Stimulated activated CD8-positive, alpha-beta memory T cell treated with anti-CD3 and anti-CD28 coated beads, Interleukin-4, amount 100 ng/mL, for 1 hour (primary cell): ENCODE measurements at places on chromosomes 7 and 10.
A peak's percentile ranks its signal among the peaks of the same experiment; 100 is the strongest.

- no peak for DNase-seq
Observed at GRCh38 chr10:13769946-13770345, 183.2 kb downstream of the PRPF18 start.

- DNase-seq = no peak
Observed at GRCh38 chr7:8360564-8361153, 72.8 kb upstream of the NXPH1 start.

GRCh38 chr7:135335628-135336139 lies 102.0 kb downstream of the STRA8 start:
- DNase-seq = peak; percentile 14

DNA sequence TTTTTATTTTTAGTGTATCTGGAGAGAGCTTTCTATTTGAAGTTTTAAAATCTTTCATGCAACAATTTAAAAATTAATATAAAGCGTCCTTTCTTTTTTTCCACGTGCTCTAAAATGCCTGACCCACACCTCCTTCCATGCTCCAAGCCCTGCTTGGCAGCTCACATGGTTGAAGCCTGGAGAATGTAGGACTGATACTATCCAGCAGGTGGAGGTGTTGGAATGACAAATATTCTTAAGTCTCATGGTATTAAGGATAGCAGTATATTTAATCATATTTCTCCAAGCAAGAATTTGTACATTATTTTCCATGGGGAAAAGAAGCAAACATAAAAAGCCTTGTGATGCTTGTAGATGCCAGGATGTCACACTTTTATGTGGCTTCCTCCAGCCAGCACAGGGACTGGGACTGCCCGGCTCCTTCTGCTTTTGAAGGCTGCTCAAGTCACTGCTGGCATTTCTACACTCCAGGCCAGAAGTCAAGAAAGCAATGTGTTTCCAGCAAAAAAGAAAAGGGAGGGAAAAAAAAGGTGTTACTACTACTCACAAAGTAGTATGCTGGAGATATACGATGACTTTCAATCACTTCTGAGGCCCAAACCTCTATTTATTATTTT lies 49.7 kb downstream of the BZW2 start:
- DNase-seq = no peak

- DNase-seq = no peak
Observed at GRCh38 chr7:155776606-155777005, 35.7 kb downstream of the SHH start.

- DNase-seq = no peak
Observed at GRCh38 chr7:93736668-93737369, 153.7 kb downstream of the TFPI2 start.

- DNase-seq = peak; percentile 15
Observed at GRCh38 chr10:127906548-127907377, at the start of gene PTPRE. PTPRE (plus strand) TSS chr10:127907103; CDS start chr10:128040882, 133,779 bp downstream.

DNA sequence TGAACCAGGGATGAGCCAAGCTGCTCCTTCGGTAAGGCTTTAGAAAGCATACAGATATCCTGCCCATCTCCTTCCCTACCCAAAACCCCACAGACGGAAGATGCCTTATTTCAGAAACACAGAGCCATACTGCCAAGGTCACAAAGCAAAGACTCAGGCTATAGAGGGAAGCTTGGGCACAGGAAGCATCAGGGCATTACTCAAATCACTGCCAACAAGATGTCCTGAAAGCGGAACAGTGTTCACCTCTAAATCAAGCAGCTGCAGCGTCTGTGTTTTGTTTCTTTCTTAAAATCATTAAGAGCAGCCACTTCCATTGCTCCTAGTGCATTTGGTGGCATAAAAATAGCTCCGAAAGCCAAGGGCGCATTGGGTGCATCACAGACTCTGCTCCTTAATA lies 307.3 kb downstream of the SORCS1 start:
- no peak for DNase-seq

DNA sequence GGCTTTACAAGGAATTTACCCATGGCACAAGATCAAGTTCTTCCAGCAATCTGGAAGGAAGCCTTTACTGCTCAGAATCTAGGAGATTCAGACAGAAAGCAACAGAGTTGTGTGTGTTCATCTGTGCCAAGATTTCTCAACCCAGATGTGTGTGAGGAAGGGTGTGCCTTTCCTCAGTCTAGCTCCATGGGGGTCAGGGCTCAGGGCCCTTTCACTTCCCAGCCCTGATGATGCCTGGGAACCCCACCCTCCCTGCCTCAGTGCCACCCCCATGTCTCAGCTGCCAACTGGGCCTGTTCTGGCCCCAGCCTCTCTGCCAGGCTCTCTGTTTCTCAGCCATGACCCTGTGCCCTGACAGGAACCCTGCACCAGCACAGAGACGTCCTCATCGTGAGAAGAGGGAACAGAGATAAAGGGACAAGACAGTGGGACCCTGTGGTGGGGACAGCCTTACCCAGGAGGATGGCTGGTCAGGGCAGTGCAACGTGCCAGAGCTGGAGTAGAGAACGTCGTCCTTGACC lies 102.0 kb downstream of the VIPR2 start:
- no peak for DNase-seq

DNA sequence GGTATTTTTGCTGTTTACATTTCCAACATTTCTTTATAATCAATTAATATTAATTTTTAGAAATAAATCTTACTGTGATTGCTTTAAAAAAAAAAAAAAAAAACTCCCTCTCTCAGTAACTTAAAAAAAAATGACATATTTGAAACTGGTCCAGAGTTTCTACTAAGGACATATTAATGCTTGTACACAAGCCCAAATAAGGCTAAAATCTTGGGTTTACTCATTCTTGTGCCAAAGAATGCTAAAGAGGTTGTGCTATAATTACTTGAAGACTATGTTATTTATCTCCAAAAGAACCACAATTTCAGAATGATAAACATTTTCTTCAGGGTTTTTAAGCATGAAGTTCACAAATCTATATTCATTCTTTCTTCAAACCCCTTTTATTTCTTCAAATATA lies 39.4 kb upstream of the PHF14 start:
- no peak for DNase-seq

- DNase-seq = no peak
Observed at GRCh38 chr10:15137636-15138035, 30.9 kb downstream of the NMT2 start.

- no peak for DNase-seq
Observed at GRCh38 chr10:69731698-69732097, 70.0 kb upstream of the COL13A1 start.

GRCh38 chr10:84820120-84820519 lies 491.7 kb downstream of the CCSER2 start:
- DNase-seq = no peak

GRCh38 chr7:140056431-140057142 lies 6.2 kb downstream of the PARP12 start:
- DNase-seq = no peak

GRCh38 chr10:15990535-15991129 lies 130.3 kb upstream of the MINDY3 start:
- no peak for DNase-seq

GRCh38 chr7:114653364-114654088 lies 238.9 kb downstream of the FOXP2 start:
- DNase-seq = no peak

GRCh38 chr7:99767662-99768061 lies 16.3 kb downstream of the CYP3A4 start:
- DNase-seq = no peak

DNA sequence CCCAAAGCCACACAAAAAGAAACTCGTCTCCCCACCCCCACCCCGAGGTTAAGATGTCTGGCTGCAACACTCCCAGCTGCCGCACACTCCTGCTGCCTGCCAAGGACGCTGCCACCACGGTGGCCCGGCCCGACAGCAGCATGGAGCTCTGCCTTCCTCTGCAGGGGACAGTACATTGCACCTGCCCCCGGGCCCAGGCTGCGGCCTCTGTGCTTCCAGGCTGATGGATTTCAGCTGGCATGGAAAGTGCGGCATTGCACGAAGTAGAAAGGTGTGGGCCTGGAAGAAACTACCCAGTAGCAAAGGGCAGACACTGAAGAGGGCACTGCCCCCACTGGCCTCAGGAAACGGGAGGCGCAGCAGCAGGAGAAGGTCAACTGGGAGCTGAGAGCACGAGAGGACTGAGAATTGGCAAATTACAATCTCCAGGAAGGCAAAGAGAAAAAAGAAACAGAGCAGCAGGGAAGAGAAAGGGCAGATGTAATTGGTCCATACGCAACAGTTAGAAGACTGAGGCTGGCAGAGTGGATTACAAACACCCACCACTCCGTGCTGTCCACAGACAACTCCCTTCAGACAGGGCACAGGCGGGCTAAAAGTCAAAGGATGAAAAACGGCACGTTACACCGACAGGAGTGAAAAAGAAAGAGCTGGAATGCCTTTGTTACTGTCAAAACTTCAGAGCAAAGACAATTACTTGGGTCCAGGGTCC lies 117.1 kb upstream of the DIP2C start:
- no peak for DNase-seq

DNA sequence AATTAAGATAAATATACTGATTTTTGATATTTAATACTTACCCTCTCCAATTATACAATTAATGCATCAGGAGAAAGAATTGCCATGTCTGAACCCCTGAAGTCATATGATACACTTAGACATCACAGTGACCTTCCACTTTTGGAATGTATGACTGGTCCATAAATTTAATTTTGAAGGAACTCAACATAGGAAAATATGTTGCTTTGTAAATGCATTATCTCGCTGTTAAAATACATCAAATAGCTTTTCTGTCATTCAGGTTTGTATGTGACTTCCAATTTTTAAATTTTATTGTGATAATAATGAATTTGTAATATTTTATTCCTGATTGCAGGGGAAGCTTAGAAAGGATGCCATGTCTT lies 631.9 kb upstream of the ANKRD30A start:
- no peak for DNase-seq

GRCh38 chr10:4639960-4640359 lies 186.0 kb upstream of the AKR1E2 start:
- DNase-seq = no peak

GRCh38 chr7:97771576-97771975 lies 39.7 kb downstream of the TAC1 start:
- DNase-seq = no peak

- no peak for DNase-seq
Observed at GRCh38 chr10:71584902-71585563, 134.5 kb downstream of the C10orf105 start.

GRCh38 chr10:59176241-59177030 lies at the start of gene PHYHIPL:
PHYHIPL (plus strand) TSS chr10:59176643; CDS start chr10:59176854, 211 bp downstream.
- DNase-seq = no peak

GRCh38 chr10:125548356-125548755 lies 134.6 kb downstream of the TEX36 start:
- DNase-seq = no peak

DNA sequence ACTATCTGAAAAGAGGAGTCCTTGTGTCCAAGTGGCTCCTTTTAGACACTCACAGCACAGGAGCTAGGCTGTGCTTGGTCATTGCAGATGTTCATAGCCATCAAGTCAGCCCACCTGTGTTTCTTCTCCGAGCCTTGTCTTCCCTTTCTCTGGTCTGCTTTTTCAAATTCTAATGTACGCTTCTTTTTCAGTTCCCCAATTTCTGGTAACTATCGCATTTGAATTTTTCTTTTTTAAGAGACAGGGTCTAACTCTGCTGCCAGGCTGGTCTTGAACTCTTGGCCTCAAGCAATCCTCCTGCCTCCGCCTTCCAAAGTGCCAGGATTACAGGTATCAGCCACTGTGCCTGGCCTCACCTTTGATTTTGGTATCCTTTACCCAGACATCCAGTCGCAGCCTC lies 18.9 kb downstream of the APBB1IP start:
- no peak for DNase-seq

DNA sequence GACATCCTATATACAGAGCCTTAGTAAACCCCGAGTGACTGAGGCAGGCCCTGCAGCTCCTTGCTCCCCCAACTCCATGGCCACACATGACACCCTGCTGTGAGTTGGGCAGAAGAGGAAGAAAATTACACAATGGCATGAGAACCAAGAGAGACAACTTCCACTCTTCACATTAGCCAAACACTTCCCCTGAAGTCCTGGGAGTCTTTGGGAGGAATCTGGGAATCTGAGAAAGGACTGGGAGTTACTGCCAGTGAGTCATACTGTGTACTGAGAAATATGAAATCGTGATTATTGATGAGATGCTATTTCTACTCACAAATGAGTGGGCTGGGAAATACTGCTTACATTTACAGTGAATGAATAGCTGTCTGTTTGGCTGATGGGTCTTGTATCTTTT lies 116.6 kb downstream of the SPAG6 start:
- DNase-seq = no peak

GRCh38 chr7:138030679-138031351 lies 28.9 kb upstream of the CREB3L2 start:
- DNase-seq = no peak

DNA sequence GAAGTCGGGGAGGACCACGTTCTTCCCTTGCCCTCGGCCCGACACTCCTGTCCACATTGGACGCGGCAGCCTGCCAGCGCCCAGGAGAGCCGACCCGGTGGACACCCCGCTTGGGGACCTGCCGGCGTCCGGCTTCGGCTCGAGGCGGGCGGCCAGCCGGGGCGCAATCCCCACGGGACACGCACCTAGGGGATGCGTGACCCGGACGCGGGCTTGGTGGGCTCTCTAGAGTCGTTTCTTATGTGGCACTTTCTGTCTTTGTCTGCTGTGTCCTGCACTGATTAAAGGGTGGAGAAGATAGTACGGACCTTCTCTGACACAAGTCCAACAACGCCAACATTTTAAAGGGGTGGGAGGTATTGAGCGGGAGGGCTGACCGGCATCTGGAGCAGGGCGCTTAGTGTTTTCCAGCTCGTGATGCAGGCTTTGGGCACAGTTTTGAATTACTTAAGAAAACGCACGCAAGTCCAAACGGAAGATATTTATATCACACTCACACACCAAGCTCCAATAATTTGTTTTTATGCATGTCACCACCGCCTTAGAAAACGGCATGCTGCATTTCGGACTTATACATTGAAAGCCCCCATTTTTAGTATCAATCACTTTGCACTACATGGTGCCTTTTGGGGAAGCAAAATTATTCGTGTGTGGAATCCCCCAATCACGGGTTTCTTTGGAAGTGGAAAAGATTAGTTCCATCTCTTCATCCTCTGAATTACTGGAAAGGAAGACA lies 3.9 kb upstream of the SPAG6 start:
- no peak for DNase-seq

DNA sequence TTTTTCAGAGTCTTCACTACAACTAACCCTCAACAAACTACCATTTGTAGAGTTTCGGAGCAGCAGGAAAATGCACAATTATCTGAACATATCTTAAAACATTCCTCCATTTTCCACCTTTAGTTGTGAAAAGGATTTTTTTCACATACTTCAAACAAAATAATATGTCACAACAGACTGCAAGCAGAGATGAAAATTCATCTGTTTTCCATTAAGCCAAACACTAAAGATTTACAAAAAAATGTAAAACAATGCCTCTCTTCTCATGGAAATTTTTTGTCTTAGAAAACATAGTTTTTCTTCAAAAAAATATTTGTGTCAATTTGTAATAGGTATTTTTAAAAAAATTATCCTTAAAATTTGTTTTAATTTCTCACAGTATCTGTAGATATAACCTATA lies 98.9 kb downstream of the ARHGAP12 start:
- no peak for DNase-seq

DNA sequence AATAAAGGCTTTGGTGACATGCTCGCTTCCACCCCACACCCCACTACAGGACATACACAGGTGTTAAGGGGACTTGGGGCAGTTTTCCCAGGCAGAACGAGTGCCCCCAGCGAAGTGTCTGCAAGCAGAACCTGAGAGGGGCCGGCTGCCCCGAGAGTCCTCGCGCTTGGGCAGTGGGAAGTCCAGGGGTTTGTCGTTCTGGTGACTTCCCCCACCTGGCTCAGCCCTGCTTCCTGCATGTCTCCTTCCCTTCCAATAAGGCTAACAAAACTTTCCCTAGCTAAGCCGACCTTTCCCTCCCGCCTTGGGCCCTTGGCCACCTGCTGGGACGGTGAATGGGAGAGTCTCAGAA lies 916 bp downstream of the VWA2 start:
- no peak for DNase-seq

- no peak for DNase-seq
Observed at GRCh38 chr7:43890468-43890867, 15.9 kb downstream of the URGCP start.
